ENCODE measurements at places on chromosomes 1 and 21. TPM values are rescaled to one million over a fixed set of nuclear protein-coding genes. Genes with fewer than 3 reads are reported as not detected.

Gene AMY2A
- total RNA-seq = not detected

Gene HSF2BP
- total RNA-seq = 2.3 TPM

Gene CLCNKA
- 0.09 TPM for total RNA-seq

Gene LYPD8
- total RNA-seq = not detected

Gene OR2M3
- total RNA-seq = not detected

Gene UBE2U
- not detected for total RNA-seq

Gene TESK2
- 2.0 TPM for total RNA-seq

Gene C1orf94
- total RNA-seq = not detected

Gene PADI1
- total RNA-seq = 0.09 TPM

Gene FOXO6
- not detected for total RNA-seq

Gene SYCP1
- not detected for total RNA-seq

Gene NBPF10
- 3.7 TPM for total RNA-seq

Gene SZRD1
- 97.9 TPM for total RNA-seq

Gene DENND2D
- 2.9 TPM for total RNA-seq

Gene RNU1-4
- under 0.01 TPM for total RNA-seq

Gene GBP4
- total RNA-seq = 3.7 TPM

Gene DLGAP3
- not detected for total RNA-seq

Gene RHBG
- not detected for total RNA-seq

Gene LMOD1
- 22.3 TPM for total RNA-seq

Gene PROX1
- total RNA-seq = not detected

Gene C1orf167
- total RNA-seq = 0.36 TPM
